ENCODE measurements at places on chromosomes 4 and X. TPM values are rescaled to one million over a fixed set of nuclear protein-coding genes. Genes with fewer than 3 reads are reported as not detected.

- peak; percentile 48 for DNase-seq
Observed at GRCh38 chr4:7285244-7286094, 93.1 kb downstream of the SORCS2 start.

GRCh38 chr4:85414972-85415371 lies 60.0 kb upstream of the ARHGAP24 start:
- no peak for DNase-seq

DNA sequence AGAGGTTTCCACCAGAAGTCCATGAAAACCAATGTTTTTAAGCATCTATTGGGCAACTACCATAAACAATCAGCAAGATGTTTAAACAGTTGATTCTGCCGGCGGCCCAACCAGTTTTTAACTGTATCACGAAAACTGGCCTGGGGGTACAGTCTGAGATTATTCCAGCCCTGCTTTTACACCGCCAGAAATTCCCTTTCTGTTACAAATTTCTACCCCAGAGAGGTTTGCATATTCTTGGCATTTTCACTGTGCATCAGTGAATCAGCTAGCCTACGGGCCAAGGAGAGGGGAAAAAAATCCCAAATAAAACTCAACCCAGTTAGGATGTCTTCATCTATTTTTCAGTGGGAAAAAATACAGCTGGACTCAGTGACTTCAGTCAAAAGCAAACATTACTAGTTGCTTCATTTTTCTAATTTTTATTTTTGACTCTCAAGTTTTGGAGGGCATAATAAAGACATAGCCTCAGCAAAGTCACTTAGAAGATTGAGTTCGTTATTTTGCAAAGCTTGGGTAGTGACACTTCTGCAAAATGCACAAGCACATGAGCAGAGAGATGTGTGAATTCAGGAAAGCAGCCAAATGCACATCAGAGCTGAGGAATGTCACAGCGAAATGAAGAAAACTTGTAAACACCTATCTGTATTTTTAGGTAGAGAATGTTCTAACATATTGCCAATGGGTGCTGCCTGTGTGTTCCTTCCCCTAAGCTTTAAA lies 167.8 kb upstream of the GK2 start:
- DNase-seq: no peak

- DNase-seq: no peak
Observed at GRCh38 chrX:86329174-86329573, 180.9 kb downstream of the DACH2 start.

- DNase-seq: no peak
Observed at GRCh38 chr4:159430896-159431295, 328.0 kb downstream of the RAPGEF2 start.

SLC34A2 gene
- not detected for polyA plus RNA-seq
